ENCODE measurements at places on chromosomes 1 and 21.
A peak's percentile ranks its signal among the peaks of the same experiment; 100 is the strongest.

- DNase-seq: no peak
These were observed 1237.8 kb downstream of the NCAM2 start for GRCh38 chr21:22235866-22236590.

DNA sequence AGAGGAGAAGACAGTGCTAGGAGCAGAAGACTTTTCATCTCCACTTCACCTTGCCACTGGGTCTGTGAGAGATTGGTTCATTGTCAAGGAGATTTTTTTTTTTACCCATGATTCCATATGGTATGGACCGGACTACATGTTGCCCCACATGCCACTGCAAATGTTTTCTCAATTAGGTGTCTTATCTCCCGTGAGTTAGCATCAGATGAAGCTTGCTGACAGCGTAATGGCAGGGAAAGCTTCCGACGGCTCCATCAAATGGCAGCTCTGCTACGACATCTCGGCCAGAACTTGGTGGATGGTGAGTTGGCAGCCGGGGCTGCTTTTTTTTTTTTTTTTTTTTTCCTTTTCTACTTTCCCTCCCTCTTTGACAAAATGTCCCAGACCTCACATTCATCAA, 217.2 kb upstream of the NFIA start:
- no peak for DNase-seq

GRCh38 chr1:235908742-235909520, 42.2 kb upstream of the LYST start:
- peak; percentile 97 for DNase-seq

GRCh38 chr1:24898152-24898908, 31.7 kb downstream of the RUNX3 start:
- DNase-seq: peak; percentile 43

- peak; percentile 33 for DNase-seq
These were observed 9.8 kb downstream of the THAP3 start for GRCh38 chr1:6634371-6635052.

DNA sequence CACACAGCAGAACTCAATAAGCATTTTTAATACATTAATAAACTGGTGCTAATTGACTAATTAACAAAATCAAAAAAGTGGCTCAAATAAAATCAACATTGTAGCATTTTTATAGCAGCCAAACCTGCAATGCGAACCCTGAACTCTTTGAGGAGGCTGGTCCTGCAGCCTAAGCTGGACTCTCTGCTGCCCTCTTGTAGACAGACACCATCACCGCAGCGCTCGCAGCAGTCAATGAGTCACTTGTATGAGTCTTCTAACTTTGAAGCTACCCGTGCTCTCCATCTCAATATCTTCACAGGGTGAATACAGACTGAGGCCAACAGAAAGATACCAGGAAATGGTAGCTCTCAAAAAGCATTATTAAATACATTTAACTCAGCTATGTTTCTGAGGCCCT, 9.7 kb upstream of the KRTAP7-1 start:
- peak; percentile 30 for DNase-seq

DNA sequence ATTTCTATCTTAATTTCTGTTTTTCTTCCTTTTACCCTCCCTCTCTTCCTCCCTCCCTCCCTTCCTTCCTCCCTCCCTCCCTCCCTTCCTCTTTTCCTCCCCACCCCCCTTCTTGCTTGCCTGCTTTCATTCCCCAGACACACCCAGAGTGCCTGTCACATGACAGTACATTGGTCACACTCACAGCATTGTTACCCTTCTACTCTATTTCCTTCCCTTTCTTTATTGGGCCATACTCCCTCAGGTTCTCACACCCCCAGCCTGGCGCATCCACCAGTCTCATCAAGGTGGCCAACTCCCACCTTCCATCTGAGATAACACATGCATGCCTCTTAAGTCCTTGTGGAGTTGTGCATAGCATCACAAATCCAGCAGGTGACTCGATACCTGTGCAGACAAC, 10.9 kb downstream of the TMPRSS3 start:
- peak; percentile 18 for DNase-seq

DNA sequence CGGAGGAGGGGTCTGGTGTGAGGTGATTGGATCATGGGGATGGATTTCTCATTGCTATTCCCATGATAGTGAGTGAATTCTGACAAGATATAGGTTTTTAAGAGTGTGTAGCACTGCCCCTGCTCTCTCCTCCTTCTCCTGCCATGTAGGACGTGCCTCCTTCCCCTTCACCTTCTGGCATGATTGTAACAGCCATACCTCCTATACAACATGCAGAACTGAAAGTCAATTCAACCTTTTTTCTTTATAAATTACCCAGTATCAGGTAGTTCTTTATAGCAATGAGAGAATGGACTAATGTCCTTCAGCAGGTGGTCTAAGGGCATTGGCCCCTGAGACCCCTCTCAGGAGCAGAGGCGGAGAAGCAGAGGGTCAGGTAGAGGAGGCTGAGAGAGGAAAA, 168.7 kb upstream of the ETV3 start:
- no peak for DNase-seq

GRCh38 chr21:20728691-20729090, 269.5 kb upstream of the NCAM2 start:
- no peak for DNase-seq

GRCh38 chr1:167555971-167556714, 2.6 kb upstream of the CREG1 start:
- peak; percentile 72 for DNase-seq

GRCh38 chr1:176119549-176119948, 87.5 kb downstream of the COP1 start:
- DNase-seq: no peak
